ENCODE measurements at places on chromosomes 7 and 10. TPM values are rescaled to one million over a fixed set of nuclear protein-coding genes. Genes with fewer than 3 reads are reported as not detected.
A peak's percentile ranks its signal among the peaks of the same experiment; 100 is the strongest.

GRCh38 chr10:77529050-77529576 is 108.5 kb downstream of the KCNMA1 start:
- DNase-seq = no peak

- no peak for DNase-seq
Measured at GRCh38 chr10:67803588-67804394, 34.2 kb downstream of the DNAJC12 start.

DNA sequence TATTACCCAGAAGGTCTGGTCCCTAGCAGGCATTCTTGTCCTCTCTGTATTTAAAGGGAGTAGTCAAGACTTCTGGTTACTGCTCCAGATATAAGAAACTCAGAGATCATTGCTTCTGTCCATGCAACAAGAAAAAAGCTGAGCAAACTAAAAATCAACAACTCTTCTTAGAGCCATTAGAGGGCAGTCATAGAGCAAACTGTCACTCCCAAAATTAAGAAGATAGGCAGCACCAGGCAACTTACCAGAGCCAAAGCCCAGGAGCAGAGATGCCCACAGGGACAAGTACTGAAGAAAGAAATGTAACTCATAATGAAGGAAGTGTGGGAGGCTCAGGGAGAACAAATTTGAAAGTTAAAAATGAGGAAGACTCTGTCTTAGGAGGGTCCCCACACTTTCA is 472.9 kb upstream of the COBL start:
- DNase-seq = peak; percentile 10

DNA sequence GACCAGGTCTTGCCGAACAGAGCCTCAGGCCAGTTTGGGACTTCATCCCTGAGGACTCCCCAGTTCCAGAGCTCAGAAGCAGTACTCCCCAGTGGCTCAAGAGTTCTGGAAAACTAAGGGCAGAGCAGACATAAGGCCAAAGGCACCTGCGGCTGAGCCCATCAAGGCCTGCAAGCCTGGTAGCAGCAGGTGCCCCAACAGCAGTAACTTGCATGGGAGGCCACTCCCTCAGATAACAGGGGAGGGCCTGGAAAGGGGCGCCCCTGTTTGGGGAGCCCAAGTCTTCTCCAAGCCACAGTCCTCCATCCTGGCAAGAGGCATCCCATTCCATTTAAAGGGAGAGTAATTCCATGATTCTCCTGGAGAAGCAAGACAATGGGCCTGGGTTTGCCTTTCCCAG is 13.0 kb downstream of the POLL start:
- DNase-seq = no peak

GRCh38 chr10:33477291-33478088 is 143.0 kb upstream of the NRP1 start:
- DNase-seq = no peak

DNA sequence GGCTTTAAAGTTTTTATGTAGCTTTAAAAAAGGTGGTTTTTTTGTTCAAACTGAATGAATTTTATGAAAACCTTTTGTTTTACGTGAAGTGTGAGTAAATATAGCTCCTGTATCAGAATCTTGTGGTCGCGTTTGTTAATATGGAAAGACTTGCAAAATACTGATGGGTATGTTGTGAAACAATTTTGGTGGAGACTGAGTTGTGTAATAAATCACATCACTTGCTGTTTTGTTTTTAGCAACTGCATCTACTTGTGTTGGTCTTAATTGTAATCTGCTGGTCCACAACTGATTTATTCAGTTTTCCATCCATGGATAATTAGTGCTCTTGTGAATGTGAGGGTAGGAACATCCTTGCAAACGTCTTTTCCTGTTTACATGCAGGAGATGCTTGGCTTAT is 10.5 kb downstream of the PLXDC2 start:
- no peak for DNase-seq

The TSPAN13 gene
- 32.6 TPM for total RNA-seq

The LRRC27 gene
- total RNA-seq = 6.9 TPM

The MLLT10 gene
- total RNA-seq = 64.8 TPM

All from bronchial epithelial cell (primary cell).